ENCODE measurements at places on chromosomes 1 and 21.

- no peak for DNase-seq
Measured at GRCh38 chr1:232385221-232385620, 244.7 kb downstream of the SIPA1L2 start.

DNA sequence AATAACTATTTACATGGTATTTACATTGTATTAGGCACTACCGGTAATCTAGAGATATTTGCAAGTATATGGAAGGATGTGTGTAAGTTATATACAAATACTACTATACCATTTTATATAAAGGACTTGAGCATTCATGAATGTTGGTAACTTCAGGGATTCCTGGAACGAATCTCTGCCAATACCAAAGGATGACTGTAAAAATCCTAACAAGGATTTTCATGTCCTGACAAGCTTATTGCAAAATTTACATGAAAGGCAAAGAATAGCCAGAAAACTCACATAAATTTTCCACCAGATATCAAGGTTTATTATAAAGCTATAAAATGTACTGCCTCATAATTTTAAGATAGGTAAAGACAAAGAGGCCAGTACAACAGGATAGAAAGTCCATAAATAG, 325.2 kb upstream of the NRIP1 start:
- no peak for DNase-seq

DNA sequence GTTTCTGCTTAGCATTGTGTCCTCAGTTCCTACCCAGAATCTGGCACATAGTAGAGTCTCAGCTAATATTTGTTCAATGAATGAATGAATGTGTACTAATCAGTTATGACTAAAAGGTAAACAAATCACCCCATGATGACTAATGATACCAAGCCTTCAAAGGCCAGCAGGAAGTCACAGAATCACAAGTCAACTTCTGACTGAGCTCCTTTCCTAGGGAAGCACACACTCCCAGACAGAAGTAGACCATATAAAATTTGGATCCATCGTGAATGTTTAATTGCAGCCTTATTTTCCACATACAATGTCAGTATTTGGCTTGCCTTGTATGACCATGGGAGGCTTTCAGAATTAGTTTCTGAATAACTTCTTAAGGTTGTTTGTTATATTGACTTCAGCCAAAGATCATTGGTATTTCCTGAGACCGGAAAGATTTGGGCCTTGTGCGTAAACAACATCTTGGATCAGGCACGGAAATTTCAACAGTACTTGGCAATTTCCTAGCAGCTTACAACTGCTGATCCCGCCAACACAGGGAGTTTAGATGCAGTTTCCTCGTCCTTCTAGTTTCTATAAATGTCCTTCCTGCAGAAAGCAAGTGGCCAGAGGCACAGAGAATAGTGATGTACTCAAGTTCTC, 185.9 kb upstream of the ATP1B1 start:
- no peak for DNase-seq

- DNase-seq: no peak
Measured at GRCh38 chr1:55103891-55104290, 64.5 kb downstream of the PCSK9 start.

DNA sequence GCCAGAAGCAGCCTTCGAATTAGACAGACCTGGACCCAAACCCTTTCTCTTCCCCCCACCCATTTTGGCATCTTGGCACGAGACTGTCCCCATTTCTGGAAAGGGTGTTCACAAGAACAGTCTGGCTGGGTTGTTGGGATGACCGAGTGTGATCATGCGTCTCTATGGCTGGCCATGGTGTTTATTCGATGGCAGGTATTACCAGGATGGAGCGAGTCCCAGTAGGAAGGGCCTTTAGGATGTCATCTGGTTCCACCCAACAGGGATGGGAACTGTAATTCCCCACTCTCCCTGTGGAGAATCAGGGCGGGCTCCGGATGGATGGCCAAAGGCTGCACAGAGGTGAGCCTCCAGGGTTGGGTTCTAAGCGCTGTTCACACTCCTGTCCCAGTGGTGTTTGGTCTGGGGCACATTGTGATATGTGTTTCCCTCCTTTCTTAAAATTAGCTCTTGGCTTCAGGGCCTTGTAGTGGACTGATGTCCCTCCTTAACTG, 33.4 kb upstream of the ATP5PO start:
- no peak for DNase-seq

- no peak for DNase-seq
Measured at GRCh38 chr21:29017639-29018237, 1.4 kb downstream of the RWDD2B start.

DNA sequence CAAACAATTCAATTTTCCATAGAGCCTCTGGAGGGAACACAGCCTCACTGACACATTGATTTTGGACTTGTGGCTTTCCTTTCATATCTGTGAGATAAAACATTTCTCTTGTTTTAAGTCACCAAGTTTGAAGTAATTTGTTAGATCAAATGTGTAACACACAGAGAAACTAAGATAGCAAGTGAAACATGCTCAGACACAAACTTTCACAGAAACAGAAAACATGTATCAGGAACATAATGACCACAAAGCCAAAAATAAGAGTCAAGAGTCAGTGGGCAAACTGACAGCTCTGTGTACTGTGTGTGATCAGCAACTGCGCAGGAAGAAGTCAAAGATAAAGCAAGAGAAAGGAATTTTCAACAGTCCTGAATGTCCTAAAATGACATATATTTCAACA, 1237.5 kb downstream of the AMY1C start:
- DNase-seq: no peak

- DNase-seq: no peak
Measured at GRCh38 chr1:52402860-52403240, 1.4 kb downstream of the ORC1 start.

DNA sequence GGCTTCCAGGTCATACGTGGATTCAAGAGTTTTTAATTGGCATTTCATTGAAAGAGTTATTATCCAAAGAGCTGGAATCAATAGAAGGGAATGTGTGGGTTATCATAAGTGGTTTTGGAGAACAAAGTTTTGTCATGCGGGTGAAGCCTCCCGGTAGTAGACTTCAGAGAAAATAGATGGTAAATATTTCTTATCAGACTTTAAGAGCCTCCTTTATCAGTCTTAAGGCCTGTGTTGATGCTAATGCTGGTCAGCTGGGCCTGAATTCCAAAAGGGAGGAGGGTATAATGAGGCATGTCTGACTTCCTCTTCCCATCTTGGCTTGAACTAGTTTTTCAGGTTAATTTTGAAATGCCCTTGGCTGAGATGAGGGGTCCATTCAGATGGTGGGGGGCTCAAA, 89.7 kb downstream of the ITSN1 start:
- DNase-seq: no peak

GRCh38 chr1:202305168-202305567, 36.6 kb downstream of the UBE2T start:
- DNase-seq: no peak

DNA sequence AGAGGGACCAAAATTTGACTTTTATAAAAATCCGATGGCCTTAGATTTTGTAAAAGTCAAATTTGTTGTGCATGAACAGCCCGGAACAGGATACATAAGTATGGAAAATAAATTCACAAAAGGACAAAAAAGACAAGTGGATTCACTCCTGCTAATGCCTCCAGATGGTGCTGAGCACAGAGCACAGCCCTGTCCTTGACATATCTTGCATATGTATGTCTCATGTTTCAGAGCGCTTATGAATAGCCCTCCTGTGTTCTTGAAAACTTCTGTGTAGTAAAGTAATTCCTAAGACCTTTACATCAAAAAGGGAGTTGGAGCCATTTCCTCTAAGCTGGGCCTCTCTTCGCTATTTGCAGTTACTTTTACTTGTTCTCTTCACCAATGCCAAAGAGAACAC, 110.7 kb upstream of the RAB3GAP2 start:
- DNase-seq: no peak

DNA sequence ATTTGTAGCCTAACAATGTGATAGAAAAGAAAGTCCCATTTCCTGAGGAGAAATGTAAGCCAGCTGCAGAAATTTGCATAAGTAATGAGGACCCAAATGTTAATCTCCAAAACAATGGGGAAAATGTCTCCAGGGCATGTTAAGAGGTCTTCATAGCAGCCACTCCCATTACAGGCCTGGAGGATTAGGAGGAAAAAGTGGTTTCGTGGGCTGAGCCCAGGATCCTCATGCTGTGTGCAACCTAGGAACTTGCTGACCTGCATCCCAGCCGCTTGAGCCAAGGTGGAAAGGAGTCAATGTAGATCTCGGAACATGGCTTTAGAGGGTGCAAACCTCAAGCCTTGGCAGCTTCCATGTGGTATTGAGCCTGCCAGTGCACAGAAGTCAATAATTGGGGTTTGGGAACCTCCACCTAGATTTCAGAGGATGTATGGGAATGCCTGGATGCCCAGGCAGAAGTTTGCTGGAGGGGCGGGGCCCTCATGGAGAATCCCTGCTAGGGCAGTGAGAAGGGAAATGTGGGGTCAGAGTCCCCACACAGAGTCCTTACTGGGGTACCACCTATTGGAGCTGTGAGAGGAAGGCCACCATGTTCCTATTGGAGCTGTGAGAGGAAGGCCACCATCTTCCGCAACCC, 14.2 kb upstream of the F13B start:
- DNase-seq: no peak

GRCh38 chr1:177383715-177384114, 213.0 kb downstream of the BRINP2 start:
- DNase-seq: no peak

GRCh38 chr1:39829791-39830533, 41.3 kb upstream of the BMP8B start:
- DNase-seq: no peak

DNA sequence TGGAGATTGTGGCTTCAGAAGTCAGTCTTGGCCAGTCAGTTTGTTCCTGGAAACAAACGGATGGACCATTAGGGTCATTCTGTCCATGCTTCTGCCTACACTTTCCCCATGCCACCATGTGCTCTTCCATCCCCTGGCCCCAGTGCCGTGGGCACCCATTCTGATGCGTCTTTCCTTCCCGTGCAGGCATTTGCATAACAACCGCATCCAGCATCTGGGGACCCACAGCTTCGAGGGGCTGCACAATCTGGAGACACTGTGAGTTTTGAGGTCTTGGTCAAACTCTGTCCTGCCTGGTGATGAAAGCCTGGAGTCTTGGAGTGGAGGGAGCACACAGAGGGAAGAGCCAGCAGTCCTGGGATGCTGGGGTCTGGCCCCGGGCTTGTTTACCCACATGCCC, 61.1 kb downstream of the UBE2T start:
- DNase-seq: no peak

- DNase-seq: no peak
Measured at GRCh38 chr1:89064632-89065031, 376 bp downstream of the GBP1 start.

GRCh38 chr1:27526569-27527222, 36.7 kb upstream of the WASF2 start:
- DNase-seq: no peak

DNA sequence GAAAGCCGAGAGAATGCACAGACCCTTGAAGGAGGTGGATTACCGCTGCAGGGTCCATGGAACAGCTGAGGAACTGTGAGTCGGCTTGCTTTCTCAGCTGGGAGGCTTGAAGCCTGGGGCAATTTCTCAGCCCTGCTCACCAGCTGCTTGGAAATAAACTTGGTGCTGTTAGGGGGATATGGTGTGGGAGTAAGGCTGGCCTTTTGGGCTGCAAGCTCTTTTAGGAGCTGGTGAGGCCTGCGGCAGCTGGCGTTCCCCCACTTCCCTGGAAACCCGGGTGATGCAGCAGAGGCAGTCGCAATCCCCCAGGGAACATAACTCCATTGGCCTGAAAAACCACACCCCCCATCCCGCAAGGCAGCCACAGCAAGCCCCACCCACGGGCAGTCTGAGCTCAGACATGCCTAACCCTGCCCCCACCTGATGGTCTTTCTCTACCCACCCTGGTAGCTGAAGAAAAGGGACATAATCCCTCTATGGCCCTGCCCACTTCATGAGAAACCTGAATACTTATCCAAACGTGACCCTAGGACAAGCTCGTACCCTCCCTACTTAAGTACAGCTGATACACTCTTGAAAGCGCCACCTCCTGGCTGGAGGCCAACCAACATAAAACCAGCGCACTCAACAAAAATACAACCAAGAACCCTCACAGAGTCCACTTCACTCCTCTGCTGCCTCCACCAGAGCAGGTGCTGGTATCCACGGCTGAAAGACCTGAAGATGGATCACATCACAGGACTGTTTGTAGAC, 1995.8 kb downstream of the NCAM2 start:
- no peak for DNase-seq

GRCh38 chr1:180586671-180587155, 27.9 kb downstream of the OVAAL start:
- DNase-seq: no peak

DNA sequence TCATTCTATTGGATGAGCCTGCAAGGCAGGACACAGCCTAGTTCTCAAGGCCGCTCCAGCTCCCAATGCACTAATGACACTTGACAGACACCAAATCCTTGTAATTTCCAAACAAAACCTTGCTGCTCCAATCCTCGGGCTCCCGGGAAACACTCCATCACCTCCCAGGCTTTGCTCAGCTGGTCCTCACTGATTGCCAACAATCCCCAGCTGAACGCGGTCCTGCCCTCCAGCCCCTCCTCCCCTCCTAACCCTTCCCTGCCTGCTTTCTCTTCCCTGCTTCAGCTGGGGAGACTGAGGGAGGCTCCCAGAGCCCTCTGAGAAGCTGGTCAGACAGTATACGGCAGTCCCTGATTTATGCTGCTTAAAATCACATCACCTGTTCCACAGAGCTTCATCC, 114.4 kb upstream of the TNR start:
- DNase-seq: no peak

DNA sequence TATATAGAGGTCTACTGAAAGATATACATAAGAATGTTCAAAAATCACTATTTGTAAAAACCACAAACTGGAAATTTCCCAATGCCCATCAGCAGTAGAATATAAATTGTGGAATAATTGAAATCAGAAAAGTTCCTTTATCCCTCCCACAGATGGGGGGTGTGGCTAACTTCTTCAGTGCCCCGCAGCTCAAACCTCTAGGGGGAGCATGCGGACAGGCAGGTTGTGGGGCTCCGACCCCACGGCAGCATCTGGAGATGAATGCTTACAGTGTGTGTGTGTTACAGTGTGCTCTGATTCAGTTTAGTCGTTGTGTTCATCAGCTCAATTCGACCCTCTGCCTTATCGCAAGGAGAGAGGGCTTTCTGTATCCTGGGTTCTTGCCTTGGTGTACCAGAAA, 262.1 kb upstream of the LRRC7 start:
- DNase-seq: no peak

GRCh38 chr1:63005812-63006211, 221.9 kb downstream of the ATG4C start:
- DNase-seq: no peak

GRCh38 chr1:4664606-4665005, 10.2 kb downstream of the AJAP1 start:
- DNase-seq: no peak

DNA sequence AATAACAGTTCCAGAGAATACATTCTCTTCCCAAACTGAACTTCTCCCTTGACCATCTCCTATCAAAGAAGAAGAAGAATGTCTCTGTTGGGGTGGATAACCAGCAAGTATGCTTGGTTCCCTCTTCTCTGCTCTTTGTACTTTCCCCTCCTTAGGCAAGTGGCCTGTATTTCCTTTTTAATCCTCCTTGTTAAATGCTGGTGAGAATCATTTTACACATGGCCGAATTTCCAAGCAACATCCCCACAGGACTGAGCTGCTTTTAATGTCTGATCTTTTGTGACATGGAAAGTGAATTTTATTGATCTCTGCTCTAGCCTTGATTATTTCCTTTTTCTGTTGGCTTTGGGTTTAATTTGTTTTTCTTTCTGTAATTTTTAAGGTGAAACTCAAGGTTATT, 336.7 kb downstream of the DUSP10 start:
- no peak for DNase-seq

Measured in HS-5 (cell line).